NCI-H187 treated with DMSO at 0.1 percent for 48 hours (cell line): ENCODE measurements at places on chromosomes 2 and 18.

DNA sequence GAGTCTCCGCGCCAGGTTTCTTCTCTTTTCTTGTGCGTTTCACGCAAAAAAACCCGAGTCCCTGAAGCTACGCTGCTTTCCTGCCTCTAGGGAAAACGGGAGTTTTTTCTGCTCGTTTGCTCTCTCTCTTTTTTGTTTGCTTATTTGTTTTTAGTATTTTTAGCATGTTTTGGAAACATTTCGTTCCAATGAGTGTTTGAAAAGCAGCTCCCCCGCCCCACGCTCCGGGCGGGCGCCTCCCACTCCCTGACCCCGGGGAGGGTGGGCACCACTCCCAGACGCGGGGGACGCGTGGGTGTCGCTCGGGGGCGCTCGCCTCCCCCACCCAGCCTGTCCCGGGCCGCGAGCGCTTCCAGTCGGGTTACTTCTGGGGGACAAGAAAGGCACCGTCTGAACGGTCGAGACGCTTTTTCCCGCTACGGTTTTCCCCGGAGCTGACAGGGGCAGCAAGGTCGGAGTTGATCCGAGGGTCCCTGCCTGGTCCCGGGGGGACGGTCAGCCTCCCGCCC, 446 bp upstream of the EFHD1 start:
- no peak for DNase-seq

DNA sequence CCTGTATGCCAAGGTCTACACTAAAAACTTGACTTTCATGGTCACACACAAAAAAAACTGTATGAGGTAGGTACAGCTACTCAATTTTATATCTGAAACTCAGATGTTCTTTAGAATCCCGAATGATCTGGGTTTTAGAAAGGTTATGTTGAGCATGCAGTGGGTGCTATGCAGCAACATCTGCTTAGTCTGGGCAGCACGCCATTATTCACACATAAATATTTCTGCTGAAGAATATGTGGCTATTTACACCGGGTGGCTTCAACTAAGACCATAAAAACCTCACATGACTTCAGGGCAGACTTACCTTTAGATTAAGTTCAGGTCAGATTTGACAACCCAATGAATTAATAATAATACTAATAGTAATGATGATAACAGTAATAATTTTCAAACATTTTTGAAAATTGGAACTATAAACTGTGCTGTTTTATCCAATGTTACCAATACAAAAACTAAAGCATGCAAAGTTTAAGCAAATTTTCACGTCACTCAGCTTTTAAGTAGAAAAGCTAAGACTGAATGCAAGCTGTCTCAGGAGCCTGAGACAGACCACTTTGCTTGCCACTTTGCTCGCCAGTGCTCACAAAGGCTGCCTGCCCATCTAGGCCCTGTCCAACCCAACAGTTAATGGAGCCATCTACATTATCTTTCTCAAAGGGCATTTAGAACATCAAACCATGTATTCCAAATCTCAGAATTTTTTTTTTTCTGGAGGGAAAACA, 292.0 kb downstream of the CNTNAP5 start:
- DNase-seq = no peak

GRCh38 chr2:28643911-28644334, 107.7 kb upstream of the PPP1CB start:
- no peak for DNase-seq

DNA sequence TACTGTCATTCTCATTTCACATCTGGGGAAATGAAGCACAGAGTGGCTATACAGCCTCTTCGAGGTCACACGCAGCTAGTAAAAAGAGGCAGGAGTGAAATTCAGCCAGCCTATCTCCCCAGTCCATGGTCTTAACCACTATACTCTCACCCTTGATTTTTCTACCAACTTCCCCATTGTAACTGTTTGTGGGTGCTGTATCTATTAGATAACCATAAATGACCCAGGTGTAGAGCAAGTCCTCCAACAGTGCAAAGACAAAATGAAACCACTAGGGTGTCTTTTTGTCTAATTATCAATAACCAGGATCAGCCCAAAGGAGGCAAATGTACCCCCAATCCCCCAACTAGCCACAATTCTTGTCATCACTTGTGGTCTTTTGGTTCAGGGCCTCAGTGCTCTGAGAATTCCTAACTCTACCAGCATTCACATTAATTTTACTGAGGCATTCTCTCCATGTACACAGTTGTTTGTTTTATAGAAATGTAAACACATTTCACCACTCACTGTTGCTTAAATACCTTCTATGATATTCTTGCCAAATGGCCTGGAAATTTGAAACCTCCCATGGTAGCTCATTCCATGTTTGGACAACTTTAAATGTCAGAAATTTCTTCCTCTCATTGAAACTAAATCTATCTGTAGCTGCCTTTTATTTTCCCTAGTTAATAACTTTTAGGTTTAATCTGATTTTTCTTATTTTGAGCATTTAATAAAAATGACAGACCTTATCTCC, 58.7 kb downstream of the SLC40A1 start:
- DNase-seq = no peak

GRCh38 chr2:29393676-29394075, 278.5 kb downstream of the CLIP4 start:
- DNase-seq = no peak

DNA sequence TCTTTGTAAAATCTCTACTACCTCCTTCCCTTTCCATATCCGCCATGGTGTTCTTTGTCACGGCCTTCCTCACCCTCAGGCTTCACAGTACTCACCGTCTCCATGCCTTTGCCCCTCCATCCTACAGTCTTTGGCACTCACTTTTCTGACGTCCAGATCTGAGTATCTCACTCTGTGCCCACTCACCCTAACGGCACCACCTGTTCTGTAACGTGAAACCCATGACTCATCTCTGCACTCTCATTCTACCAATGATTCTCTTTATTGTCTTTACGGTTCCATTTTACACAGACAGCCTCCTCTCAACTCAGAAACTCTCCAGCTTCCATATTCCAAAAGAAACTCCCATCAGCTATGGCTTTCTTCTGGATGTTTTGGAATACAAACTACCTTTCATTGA, 56.7 kb downstream of the NETO1 start:
- DNase-seq = no peak

GRCh38 chr18:7576077-7576476, 9.0 kb downstream of the PTPRM start:
- no peak for DNase-seq

DNA sequence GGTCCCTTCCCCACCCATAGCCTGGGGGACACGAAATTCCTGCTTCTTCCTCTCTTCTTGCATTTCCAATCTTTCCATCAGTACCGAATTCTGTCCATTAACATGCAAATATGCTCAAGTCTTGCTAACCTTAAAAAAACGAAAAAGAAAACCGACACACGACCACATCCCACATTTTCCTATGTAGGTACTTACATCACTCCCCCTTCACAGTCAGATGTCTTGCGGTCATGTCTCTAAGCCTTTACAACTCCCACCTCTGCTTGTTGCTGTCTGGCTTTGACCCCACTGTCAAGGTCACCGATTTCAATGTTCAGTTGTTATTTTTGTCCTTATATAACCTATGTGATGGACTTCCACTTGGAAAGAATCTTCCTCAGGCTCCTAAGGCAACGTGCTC, 219.4 kb downstream of the NAPG start:
- DNase-seq = no peak

- no peak for DNase-seq
These were observed 600.8 kb downstream of the STK39 start for GRCh38 chr2:167646557-167646956.

DNA sequence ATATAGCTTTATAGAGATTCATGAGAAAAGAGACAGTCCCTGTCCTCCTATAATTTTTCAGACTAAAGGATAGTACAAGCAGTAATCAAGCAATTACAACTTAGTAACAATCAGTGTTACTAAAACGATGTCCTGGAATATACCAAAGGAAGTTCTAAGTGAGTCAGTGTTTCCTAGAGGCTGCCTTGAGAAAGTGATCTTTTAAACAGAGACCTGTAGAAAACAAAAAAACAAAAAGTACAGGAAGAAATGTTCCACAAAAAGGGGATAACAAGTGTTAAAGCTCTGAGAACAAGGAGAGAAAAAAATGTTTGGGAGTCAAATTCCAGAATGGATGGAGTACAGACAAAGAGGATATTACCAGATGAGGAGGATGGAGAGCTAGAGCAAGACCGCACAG, 556.4 kb downstream of the ERBB4 start:
- no peak for DNase-seq

GRCh38 chr2:75960472-75961009, 249.8 kb upstream of the GCFC2 start:
- DNase-seq = no peak

GRCh38 chr2:47002480-47003381, 87.1 kb upstream of the MCFD2 start:
- no peak for DNase-seq

- no peak for DNase-seq
These were observed 203.9 kb upstream of the PIK3C3 start for GRCh38 chr18:41751161-41751560.

- no peak for DNase-seq
These were observed 333.7 kb downstream of the AGAP1 start for GRCh38 chr2:235827585-235827992.

DNA sequence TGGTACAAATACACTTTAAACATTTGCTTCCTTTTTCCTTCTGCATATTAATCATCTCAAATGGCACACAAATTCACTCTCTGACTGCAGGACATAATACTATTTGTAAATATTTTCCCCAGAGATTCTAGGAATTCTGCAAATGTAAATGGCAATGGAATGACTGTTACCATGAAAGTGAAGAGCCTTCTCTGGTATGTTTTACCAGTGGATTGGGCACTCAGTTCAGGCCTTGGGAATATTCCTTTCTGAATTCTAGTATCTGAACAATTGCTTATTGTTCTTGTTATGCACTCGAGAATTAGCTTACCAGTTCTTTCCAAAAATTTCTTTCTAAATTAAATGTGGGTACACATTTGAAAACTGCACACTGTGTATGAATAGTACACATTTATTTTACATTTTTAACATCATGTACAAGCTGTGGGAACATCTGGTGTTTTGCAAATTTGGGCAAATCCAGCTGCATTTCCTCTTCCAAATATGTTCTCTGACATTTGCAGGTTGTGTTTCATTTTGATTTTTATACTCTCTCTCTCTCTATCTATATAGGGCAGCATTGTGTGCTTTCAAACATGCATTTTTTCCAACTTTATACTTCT, 289.1 kb downstream of the NBAS start:
- DNase-seq = no peak

- DNase-seq = no peak
These were observed 82.5 kb upstream of the STPG4 start for GRCh38 chr2:47237375-47238334.

- DNase-seq = no peak
These were observed 12.8 kb upstream of the GBX2 start for GRCh38 chr2:236180831-236181453.

GRCh38 chr2:2871480-2872308, 505.9 kb downstream of the EIPR1 start:
- no peak for DNase-seq

- DNase-seq = no peak
These were observed 25.2 kb downstream of the AAK1 start for GRCh38 chr2:69618362-69618761.

DNA sequence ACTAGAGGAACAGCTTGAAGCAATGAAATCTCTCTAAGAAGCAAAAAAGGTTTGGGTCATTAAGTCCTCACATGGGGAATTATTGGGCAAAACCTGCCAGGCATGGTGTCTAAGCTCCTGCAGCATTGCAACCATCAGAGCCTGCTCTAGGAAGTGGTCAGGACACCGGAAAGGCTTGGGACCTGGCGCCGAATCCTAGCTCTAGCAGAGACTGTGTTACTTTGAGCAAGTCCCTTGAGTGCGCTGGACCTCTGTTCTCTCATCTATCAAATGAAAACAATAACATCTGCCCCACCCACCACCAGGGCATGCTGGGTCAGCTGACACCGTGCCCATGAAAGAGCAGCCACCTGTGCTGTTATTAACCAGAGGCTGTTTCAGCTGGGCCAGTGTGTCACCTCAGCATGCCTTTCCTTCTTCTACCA, 6.3 kb downstream of the TMEM127 start:
- DNase-seq = no peak

DNA sequence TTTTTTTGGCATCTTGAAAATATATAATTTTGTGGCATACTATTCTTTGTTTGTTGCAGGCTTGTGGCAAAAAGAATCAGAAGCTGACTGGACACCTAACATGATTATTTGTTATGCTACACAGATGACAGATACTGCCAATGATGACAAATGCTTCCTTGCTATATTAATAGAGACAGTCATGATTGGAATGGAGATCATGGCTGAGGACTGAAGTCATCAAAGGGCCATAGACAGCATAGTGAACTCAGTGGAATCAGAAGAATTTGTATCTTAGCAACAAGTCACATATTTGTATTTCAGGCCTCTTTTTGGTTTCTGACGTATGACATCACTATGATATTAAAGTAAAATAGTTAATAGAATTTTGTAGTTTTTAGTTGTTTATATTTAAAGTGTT, 1003.8 kb upstream of the DDX18 start:
- DNase-seq = no peak
